ENCODE measurements at places on chromosomes 16 and 17. TPM values are rescaled to one million over a fixed set of nuclear protein-coding genes. Genes with fewer than 3 reads are reported as not detected.

DNA sequence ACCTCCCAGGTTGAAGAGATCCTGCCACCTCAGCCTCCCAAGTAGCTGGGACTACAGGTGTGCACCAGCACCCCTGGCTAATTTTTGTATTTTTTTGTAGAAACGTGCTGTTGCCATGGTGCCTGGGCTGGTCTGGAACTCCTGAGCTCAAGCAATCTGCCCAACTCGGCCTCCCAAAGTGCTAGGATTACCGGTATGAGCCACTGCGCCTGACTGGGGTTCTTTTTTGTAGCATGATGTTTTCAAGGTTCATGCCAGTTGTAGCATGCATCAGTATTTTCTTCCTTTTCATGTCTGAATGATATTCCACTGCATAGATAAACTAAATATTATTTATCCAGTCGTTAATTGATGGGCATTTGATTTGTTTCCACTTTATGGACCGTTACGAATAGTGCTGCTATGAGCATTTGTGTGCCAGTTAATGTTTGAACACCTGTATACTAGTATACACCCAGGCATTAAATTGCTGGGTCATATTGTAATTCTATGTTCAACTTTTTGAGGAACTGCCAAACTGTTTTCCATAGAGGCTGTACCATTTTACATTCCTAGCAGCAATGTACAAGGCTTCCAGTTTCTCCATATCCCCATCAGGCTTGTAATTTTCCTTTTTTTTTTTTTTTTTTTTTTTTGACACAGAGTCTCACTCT lies 24.8 kb upstream of the CEP20 start:
- no peak for DNase-seq

DNA sequence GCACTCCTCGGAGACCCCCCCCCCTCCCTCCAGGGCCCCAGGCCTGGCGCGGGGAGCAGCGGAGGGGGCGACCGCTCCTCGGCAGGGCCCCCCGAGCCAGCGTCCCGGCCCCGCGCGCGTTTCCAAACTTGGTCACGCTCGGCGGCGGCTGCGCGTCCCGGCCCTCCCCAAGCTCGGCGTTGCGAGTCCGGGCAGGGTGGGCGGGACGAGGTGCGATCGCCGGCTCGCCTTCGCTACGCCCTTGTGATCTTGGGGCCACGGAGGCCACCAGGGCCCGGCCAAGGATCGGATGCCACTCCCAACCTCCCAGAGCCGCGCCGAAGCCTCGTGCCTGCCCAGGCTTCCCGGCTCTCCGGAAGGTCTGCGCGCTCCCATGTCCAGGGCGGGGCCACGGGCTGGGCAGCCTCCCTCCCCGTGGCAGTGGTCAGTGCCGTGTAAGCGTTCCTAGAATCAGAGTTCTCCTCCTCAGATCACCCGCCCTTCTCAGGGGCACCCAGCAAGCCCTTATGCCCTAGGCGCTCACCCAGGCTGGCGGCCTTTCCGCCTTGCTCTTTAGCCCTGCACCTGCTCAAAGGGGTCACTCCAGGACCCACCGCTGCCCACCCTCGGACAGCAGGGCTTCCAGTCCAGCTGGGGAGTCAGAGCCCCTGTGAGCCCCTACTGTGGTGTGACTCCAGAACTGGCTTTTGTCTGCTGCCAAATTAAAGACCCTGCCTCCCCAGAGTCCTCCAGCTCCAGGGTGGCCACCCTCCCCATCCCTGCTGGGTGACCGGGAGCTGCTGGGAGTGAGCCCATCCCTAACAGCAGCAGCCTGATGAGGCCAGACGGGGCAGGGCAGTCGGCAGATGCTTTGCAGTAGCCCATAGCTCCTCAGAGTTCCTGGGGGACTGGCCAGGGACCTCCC lies 12.2 kb upstream of the MRPS23 start:
- no peak for DNase-seq

DNA sequence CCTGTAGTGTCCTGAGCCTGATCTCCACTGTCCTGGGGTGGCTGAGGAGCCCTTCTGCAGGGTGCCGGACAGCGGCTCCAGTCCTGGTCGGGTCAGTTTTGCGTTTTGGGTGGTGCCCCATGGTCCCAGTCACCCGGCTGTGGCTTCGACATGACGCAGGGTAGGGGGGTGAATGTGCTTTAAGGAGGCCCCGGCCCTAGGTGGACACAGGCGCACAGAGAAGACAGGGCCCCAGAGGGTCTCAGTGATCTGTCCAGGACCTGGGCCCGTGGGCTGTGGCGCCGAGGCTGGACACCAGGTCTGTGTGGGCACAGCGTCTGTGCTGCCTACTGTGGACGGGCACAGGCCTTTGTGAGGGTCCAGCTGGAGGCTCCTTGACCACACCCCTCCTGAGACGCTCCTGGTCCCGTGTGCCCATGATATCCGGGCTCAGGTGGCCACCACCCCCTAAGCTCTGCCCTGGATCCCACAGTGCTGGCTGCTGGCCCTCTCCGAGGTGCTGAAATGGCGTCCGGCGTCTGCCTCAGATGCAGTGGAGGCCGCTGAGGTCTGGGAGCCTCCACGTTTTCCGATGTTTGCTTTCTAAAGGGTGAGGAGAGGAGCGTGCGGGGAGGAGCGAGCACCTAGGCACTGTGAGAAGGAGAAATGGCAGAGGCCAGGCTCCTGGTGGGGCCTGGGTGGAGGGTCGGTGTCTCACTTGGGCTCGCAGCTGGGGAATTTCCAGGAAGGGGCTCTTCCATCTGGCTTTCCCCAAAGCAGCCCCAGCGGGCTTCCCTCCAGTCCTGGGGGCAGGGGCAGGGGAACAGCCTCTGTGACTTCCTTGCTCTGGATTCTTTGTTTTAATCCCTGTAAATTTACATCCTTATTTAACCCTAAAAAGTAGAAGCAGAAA lies 56.1 kb upstream of the ACSF3 start:
- DNase-seq = peak; percentile 87

DNA sequence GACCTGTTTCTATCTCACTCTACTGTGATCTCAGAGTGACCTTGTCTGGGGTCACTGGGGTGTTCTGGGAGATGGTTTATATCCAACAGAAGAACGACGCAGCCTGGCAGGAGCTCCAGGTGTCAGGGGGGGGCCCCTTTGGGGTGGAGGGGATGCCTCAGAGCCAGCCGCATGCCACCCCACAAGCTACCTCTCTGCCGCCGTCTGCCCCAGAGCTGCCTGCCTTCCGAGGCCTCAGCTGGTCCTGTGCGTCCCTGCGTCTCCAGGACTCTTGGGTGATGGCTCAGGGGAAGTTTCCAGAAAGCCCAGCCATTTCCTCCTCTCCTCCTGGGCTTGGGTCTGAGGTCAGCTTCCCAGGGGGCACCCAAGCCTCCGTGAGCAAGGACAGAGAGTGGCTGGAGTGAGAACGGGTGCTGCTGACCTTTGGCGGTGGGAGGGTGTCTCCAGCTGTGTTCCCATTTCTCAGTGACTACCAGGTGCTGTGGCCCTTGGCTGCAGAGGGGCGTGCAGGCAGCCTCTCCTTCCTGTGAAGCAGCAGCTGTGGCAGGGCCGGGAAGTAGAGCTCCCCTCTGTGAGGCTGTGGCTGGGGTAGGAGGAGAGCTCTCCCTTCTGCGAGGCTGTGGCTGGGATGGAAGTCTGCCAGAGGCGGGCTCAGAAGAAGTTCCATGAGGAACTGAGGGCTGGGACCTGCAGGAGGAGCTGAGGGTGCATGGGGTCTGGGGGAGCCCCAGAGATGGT lies 19.8 kb downstream of the JPH3 start:
- no peak for DNase-seq

- no peak for DNase-seq
Measured at GRCh38 chr17:45293413-45294211, 23.2 kb downstream of the MAP3K14 start.

- DNase-seq = no peak
Measured at GRCh38 chr17:78616946-78617345, 39.8 kb upstream of the DNAH17 start.

NOTUM gene
- total RNA-seq = 1.8 TPM

DNA sequence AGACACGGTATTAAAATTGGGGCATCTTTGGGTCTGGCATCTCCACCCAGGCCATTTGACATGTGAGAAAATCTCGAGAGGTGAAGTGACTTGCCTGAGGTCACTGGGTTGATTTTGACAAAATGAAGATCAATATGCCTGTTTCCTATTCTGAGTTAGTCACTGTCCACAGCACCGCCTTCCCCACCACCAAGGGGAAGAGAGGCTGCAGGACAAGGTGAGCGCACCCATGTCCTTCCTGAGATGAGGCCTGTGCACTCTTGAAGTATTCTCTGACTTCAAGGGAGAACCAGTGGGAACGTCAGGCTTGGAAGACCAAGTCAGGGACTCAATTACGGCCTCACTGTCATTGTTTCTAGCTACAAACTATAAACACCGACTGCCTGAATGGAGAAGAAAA lies 49.9 kb upstream of the WSB1 start:
- DNase-seq = no peak

- no peak for DNase-seq
Measured at GRCh38 chr16:67271446-67271845, 7.9 kb upstream of the PLEKHG4 start.

ADCY7 gene
- 86.2 TPM for total RNA-seq

All from activated CD4-positive, alpha-beta T cell treated with anti-CD3 and anti-CD28 coated beads, Interleukin-2, amount 10 ng/mL, durations not matched to agents 24 days and 14 days (primary cell).